Naive thymus-derived CD8-positive, alpha-beta T cell (primary cell): ENCODE measurements at places on chromosomes 6 and 20.

GRCh38 chr20:44419131-44419844, 56.4 kb upstream of the TTPAL start:
- no peaks in the 10 kb centered on the region for H3K36me3 ChIP-seq

DNA sequence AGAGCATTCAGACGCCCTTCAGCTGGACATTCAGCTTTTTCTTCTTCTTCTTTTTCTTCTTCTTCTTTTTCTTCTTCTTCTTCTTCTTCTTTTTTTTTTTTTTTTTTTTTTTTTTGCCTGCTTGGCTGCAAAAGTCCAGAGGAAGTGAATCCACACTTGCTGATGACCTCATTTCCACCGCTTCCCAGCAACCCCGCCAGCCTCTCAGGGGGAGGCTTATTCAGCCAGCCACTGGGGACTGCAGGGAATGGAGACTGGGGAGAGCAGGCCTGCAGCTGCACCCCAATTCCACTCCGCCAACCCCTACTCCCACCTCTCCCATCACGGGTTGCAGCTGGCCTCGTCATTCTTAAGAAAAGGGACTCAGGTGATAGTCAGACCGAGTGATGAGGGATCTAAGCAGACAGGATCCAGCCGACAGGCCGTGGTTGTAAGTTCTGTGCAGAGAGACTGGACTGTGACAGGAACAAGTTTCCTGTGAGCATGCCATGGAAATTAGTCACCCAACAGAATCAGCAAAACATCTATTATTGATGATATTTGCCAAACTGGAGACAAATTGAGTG, 59.0 kb upstream of the QKI start:
- H3K27ac ChIP-seq, result no peak overlapping the region
- peaks cover 6% of the 10 kb centered on the region for H3K27me3 ChIP-seq
- DNase-seq, result no peak
- H3K4me3 ChIP-seq, result no peak overlapping the region
- peaks cover 4% of the 10 kb centered on the region for H3K4me1 ChIP-seq

GRCh38 chr20:46226602-46227001, 81.7 kb downstream of the CDH22 start:
- H3K36me3 ChIP-seq, result no peaks in the 10 kb centered on the region
- DNase-seq, result no peak
- H3K27ac ChIP-seq, result no peak overlapping the region
- no peak overlapping the region for H3K4me3 ChIP-seq

DNA sequence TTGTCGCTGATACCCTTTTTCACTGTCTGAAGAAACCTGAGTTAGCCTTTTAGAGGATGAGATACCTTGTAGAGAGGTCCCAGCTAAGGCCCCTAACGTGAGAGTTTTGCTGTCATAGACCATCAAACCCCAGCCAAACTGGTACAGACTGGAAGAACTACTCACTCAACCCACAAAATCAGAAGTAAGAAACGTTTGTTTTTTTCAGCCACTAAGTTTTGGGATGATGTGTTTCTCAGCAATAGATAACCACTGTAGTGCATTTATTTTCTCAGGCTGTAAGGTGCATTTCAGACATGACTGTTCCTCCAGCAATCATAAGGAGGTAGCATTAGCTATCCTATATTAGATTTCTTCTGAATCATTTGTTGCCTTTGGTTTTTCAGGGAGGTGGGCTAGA, 407.3 kb upstream of the FLRT3 start:
- no peaks in the 10 kb centered on the region for H3K4me1 ChIP-seq
- H3K27me3 ChIP-seq, result no peaks in the 10 kb centered on the region
- H3K4me3 ChIP-seq, result no peak overlapping the region

GRCh38 chr6:110676396-110676795, 138.9 kb downstream of the CDK19 start:
- no peak overlapping the region for H3K27ac ChIP-seq
- no peak overlapping the region for H3K4me3 ChIP-seq
- no peaks in the 10 kb centered on the region for H3K36me3 ChIP-seq
- no peak for DNase-seq
- no peaks in the 10 kb centered on the region for H3K4me1 ChIP-seq

GRCh38 chr20:33038243-33038642, 6.8 kb downstream of the BPIFB6 start:
- peaks cover 2% of the 10 kb centered on the region for H3K4me1 ChIP-seq
- H3K36me3 ChIP-seq, result no peaks in the 10 kb centered on the region
- H3K4me3 ChIP-seq, result no peak overlapping the region
- H3K27ac ChIP-seq, result no peak overlapping the region
- H3K27me3 ChIP-seq, result no peaks in the 10 kb centered on the region

DNA sequence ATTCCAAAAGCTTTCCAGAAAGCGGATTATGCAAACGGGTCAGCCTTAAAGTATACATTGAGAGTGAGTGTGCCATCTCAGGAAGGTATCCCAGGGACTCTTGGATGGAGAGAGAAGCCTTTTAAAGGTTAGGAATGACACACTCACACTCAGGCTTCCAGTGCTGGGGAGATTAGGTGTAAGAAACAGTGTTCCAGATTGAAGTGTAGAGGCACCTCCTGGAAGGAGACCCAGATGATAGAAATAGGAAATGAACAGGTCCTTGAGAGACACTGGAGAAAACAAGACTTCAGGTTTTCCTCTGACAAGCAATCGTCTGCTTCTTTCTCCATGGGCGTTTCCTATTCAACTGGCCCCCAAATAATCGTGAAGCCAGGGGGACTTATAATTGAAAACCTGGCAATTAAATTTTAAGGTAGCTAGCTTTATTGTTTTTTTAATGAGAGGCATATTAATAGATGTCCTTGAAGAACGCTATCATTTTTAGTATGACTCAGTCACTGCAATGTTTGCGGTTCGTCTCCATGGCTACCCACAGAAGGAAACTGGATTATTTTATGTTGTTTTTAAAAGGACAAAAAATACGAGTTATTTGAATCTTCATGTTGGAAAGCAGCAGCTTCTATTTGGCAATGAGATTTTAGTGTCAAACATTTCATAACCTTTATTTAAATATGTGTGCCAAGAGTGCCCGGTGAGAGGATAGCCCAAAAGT, 85.3 kb downstream of the TRMT6 start:
- no peaks in the 10 kb centered on the region for H3K27me3 ChIP-seq
- no peak overlapping the region for H3K4me3 ChIP-seq
- peaks cover 21% of the 10 kb centered on the region for H3K36me3 ChIP-seq
- DNase-seq, result no peak

- peak overlapping the region; percentile 95 for H3K27ac ChIP-seq
- no peak for DNase-seq
- no peak overlapping the region for H3K4me3 ChIP-seq
- peaks cover 36% of the 10 kb centered on the region for H3K4me1 ChIP-seq
- H3K27me3 ChIP-seq, result no peaks in the 10 kb centered on the region
Measured at GRCh38 chr6:128029826-128030225, 129.0 kb upstream of the THEMIS start.

DNA sequence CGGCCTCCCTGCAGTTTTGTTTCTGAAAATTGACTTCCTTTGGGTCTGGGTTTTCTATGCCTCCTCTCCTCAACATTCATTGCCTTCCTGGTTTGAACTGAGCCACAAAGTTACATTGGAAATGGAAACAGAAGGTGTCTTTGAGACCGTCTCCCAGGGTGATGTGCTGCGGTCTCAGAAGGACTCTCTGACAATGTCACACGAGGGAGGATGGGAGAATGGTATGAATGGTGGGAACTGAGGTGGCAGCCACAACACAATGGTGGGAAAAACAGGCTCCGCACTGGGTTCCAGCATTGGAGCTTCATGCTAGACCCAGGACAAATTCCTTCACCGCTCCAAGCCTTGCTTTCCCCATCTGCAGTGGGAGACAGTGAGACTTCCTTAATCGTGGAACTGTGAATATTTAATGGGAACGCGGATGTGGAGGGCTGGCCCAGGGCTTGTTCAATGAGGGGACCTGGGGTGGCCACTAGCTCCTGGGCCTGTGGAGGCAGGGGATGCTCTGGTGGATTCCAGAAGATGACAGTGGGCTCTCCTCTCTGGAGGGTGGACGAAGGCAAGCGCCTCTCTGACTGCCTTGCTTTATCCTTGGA, 73.9 kb downstream of the KCNB1 start:
- H3K36me3 ChIP-seq, result no peaks in the 10 kb centered on the region
- no peak for DNase-seq
- no peaks in the 10 kb centered on the region for H3K4me1 ChIP-seq
- no peak overlapping the region for H3K27ac ChIP-seq
- H3K27me3 ChIP-seq, result peaks cover 19% of the 10 kb centered on the region
- no peak overlapping the region for H3K4me3 ChIP-seq

DNA sequence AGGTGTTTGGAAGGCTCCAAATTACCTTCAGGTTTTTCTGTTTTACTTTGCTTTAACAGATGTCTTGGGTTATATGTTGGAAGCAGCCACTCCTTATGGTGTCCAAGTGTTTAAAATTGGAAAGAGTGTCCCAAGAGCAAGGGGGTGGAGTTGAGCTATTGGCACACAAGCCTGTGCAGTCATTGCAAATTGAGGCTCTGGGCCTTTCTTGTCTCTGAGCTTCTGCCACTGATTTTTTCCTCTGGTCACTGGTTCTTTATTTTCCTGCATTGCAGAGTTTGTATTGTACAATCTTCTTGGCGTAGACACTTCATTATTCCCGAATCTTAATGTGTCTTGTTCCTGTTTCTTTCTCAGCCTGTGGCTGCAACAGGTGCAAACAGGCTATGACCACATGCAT, 598.8 kb downstream of the RNF144B start:
- no peak overlapping the region for H3K27ac ChIP-seq
- H3K4me3 ChIP-seq, result no peak overlapping the region
- DNase-seq, result no peak
- H3K36me3 ChIP-seq, result no peaks in the 10 kb centered on the region
- H3K27me3 ChIP-seq, result no peaks in the 10 kb centered on the region
- H3K4me1 ChIP-seq, result no peaks in the 10 kb centered on the region

- no peaks in the 10 kb centered on the region for H3K4me1 ChIP-seq
- no peaks in the 10 kb centered on the region for H3K36me3 ChIP-seq
- DNase-seq, result no peak
Measured at GRCh38 chr6:147639279-147639678, 130.8 kb downstream of the SAMD5 start.

DNA sequence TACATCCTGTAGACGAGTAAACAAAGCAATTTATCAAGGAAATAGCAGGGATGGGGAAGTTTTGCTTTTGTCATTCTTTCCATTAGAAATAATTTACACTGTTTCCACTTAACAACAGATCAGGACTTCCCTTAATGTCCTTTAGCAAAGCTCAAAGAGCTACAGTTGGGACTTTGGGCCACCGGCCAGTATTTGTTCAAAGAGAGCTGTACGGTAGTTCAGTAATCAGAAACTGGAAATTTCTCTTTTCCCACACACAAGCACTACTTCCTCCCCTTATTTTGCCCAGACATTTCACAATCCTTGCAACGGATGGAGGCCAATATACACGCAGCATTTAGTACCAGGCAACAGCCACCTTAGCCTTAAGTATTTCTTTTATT, 12.1 kb upstream of the HINT3 start:
- no peaks in the 10 kb centered on the region for H3K4me1 ChIP-seq
- no peak overlapping the region for H3K4me3 ChIP-seq
- DNase-seq, result no peak
- H3K27ac ChIP-seq, result no peak overlapping the region
- peaks cover 13% of the 10 kb centered on the region for H3K27me3 ChIP-seq

DNA sequence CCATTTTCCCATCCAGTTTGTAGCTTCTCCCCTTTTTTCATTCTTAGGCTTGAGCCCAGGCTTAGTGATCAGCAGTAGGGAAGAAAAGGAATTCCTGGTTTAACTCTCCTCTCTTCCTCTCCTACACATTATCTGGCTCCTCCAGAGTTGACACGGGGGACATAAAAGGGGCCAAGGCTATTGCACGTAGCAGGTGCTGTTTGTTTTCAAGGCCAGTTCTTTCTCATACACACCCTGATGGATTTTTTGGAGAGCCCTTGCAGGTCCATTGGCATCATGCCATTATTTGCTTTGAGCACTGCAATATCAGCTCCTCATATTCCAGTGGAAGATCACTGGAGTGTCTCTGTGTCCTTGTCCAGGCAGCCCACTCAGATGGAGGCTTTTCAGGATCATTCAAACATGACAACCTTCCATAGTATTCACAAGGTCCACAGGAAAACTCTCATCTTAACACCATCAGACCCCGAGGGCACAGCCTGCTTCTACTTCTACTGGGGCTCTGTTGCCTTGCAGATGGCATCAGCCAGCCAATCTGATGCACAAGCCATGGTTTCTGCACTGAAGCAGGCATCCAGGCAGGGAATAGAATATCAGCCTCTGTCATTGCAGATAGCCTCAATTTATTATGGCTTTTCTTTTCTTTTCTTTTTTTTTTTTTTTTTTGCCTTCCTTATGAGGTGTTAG, 18.8 kb downstream of the PLCB4 start:
- no peak overlapping the region for H3K4me3 ChIP-seq
- H3K4me1 ChIP-seq, result no peaks in the 10 kb centered on the region
- no peaks in the 10 kb centered on the region for H3K36me3 ChIP-seq
- no peak for DNase-seq
- no peak overlapping the region for H3K27ac ChIP-seq
- no peaks in the 10 kb centered on the region for H3K27me3 ChIP-seq

DNA sequence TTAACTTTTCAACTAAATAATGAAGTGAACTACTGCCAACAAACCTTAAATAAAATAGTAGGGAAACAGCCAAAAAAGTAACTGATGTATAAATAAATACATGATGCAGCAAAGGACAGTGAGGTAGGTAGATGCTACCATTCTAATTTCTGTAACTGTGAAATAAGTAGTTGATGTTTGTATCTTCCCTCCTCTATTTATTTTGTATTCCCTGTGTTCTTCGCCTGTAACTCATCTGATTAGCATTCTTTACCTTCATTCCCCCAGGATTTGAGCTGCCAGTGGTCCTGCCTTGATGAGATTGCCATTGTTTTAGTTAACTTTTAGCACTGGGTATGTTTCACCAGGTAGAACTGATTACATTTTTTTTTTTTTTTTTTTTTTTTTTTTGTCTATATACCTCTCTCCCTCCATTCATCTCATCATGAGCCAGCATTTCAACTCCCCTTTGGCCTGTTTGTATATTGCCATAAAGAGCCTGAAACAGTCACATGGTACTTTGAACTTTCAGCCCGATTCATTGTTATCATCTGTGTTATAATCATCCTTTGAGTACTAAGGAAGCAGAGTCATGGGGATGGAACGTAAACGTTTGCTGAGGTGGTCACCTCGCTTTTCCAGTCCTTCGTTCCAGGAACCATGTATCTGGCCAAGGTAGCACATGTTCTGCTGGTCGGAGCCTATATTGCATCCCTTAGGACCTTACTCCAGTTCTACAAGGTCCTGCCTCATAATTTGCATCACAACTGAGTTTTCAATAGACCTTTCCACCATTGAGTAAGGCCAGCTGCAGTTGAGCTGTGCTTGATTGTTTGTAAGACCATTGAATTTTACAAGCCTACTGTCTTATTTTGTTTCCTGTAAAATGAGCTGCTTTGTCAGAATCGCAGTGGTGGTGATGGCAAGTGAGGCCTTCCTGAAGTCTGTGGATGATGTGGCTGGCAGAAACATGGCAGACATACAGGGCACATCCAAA, 107.6 kb downstream of the JAG1 start:
- H3K27ac ChIP-seq, result no peak overlapping the region
- peaks cover 32% of the 10 kb centered on the region for H3K4me1 ChIP-seq
- no peak overlapping the region for H3K4me3 ChIP-seq
- no peaks in the 10 kb centered on the region for H3K27me3 ChIP-seq

- H3K27me3 ChIP-seq, result no peaks in the 10 kb centered on the region
- H3K27ac ChIP-seq, result no peak overlapping the region
- DNase-seq, result no peak
- peaks cover 6% of the 10 kb centered on the region for H3K36me3 ChIP-seq
Measured at GRCh38 chr6:3125815-3126214, 7.3 kb downstream of the BPHL start.
